Activated CD8-positive, alpha-beta memory T cell treated with anti-CD3 and anti-CD28 coated beads for 4 hours (primary cell): ENCODE measurements at places on chromosomes 1 and 21.
A peak's percentile ranks its signal among the peaks of the same experiment; 100 is the strongest.

- DNase-seq = no peak
These were observed 24.2 kb downstream of the PADI3 start for GRCh38 chr1:17273096-17273495.

- no peak for DNase-seq
These were observed 76.0 kb downstream of the GFI1 start for GRCh38 chr1:92410706-92411105.

- DNase-seq = no peak
These were observed 338 bp upstream of the TOR1AIP1 start for GRCh38 chr1:179881642-179882252.

GRCh38 chr21:33058957-33059356, 11.0 kb upstream of the OLIG1 start:
- no peak for DNase-seq

DNA sequence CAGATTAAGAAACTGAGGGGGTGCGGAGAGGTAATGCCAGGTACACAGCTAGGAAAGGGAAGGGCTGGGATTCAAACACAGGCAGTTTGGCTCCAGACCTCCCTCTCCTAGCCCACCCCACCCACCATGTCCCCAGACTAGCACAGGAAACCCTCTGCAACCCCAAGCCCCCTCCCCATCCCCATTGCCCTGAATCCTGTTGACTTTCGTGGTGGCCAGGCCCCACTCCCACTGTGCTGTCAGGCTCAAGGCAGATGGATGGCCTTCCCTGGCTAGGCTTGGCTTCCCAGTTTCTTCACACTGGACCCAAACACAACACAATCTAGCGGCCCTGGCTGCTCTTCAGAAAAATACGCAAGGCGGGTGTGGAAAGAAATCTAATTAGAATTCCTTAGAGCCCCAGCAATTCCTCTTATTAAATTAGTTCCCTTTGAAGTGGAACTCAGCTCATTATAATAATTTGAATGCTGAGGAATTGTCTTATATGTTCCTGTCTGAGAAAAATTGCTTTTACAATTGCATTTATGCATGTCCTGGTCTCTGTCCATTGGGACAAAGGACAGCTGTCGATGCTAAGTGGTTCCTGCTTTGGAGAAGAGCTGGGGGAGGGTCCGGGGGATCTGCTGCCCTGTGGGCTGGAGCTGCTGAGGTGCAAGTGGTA, 97.4 kb downstream of the SYF2 start:
- DNase-seq = no peak

GRCh38 chr1:175174309-175175102, 18.1 kb downstream of the KIAA0040 start:
- DNase-seq = no peak

DNA sequence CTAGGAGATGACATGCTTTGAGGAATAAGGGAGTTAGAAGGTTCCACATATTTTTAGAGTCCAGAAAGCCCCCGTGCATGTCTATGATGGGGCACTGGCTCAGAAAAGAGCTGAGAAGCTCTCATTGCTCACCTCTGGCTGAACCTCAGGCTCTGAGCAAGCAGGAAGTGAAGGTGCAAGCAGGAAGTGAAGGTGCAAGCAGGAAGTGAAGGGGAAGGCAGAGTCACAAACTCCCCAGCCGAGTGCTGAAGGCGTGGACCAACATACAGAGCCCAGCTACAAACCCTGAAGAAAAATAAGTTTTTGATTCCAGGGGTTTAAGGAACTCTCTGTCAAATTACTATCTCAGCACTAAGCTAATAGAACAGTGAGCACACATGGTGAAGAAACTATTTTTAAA, 7.0 kb downstream of the KRTAP10-8 start:
- peak; percentile 30 for DNase-seq

GRCh38 chr1:173489149-173489600, 12.0 kb downstream of the PRDX6 start:
- no peak for DNase-seq

DNA sequence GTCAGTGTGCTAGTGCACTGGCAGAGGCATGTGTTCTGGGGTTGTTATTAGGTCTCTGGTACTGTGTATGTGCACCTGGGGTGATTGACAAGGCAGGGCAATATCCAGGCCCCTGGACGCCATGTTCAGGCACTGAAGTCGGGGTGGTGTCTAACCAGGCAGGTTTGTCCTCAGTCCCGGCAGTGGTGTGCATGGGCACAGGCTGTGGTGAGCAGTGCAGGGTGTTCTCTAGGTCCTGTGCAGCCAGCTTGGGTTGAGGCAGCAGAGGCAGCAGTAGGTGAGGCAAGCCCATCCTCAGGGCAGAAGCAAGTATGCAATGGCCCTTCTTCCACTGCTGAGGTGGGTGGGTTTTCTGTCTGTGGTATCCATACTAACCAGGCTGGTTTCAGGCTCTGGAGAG, 252.3 kb upstream of the LRRC7 start:
- no peak for DNase-seq

- DNase-seq = no peak
These were observed 65.4 kb downstream of the ABCA4 start for GRCh38 chr1:94055459-94056122.

GRCh38 chr1:203932556-203932955, 71.2 kb downstream of the SNRPE start:
- DNase-seq = no peak

- DNase-seq = no peak
These were observed 105.3 kb upstream of the CLDN14 start for GRCh38 chr21:36584980-36585940.

DNA sequence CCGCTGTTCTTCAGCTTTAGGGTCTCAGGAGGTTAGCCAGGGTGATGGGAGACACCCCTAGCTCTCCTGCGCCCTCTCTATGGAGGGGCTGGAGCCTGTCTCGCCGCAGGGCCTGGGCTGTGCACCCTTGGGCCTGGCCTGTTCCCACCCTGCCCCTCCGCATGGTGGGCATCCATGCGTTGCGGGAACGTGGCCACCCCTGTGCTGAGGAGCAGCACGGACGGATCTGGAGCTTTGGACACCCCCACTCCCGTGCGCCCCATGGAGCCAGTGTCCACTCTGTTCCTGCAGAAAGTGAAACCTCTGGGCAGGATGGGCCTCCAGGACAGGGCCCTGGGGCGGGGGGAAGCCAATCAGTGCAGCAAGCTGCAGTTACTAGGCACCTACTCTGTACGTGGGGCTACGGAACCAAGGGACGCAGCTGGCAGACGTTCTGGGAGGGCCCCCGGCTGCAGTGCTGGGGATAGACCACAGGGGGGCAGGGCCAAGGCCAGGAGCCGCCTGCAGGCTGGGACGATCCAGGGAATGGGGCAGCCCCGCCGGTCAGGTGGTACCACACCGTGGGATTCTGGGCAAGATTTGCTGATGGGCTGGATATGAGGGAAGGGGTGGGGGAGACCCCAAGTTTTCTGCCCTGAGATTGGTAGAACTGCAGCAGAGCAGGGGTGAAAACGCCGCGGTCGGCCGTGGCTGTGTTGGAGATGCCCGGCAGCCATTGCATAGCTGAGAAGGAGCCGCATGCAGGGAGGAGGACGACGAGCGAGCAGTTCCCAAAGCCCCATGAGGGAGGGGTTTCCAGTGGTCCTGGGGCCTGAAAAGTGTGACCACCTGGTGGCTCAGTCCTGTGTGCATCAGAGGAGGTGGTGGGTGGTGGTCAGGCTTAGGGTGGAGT, 43.3 kb downstream of the TP73 start:
- DNase-seq = no peak

DNA sequence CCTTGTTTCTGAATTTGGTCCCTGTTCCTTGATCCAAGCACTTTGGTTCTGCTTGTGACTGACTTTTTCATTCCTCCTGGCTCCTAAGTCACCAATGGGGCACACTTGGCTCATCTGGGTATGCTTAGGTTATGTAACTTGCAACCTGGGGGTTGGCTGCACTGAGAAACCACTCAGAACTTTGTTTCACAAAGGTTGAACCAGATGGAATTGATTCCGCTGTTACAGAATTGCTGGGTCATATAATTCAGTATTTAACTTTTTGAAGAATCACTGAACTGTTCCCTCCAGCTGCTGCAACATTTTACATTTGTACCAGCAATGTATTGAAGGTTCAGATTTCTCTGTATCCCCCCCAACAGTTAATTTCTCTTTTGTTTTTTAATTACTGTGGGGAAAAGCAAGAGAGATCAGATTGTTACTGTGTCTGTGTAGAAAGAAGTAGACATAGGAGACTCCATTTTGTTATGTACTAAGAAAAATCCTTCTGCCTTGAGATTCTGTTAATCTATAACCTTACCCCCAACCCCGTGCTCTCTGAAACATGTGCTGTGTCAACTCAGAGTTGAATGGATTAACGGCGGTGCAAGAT, 9.6 kb upstream of the NVL start:
- no peak for DNase-seq

DNA sequence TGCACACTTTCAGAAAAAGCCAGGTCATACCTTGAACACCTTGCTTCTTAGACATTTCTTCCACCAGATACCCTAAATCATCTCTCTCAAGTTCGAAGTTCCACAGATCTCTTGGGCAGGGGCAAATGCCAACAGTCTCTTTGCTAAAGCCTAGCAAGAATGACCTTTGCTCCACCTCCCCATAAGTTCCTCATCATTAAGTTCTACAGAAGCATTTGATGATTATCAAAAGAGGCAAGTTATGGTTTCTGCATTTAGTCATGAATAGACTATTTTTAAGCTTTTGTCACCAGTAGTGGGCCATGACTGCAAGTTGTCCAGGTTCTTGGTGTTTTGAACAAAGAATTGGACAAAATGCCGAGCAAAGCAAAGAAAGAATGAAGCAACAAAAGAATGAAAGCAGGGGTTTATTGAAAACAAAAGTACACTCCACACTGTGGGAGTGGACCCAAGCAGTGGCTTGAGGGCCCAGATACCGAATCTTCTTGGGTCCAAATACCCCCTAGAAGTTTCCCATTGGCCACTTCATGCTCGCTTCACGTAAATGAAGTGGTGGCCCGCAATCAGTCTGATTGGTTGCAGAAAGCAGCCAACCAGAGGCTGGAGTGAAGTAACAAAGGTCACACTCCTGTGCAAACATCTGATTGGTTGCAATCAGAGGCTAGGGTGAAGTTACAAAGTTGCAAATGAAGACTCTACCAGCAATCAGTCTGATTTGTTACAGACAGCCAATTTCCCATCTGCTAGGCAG, 9.8 kb upstream of the EGLN1 start:
- DNase-seq = no peak

GRCh38 chr1:83822208-83822607, 176.7 kb downstream of the TTLL7 start:
- no peak for DNase-seq

DNA sequence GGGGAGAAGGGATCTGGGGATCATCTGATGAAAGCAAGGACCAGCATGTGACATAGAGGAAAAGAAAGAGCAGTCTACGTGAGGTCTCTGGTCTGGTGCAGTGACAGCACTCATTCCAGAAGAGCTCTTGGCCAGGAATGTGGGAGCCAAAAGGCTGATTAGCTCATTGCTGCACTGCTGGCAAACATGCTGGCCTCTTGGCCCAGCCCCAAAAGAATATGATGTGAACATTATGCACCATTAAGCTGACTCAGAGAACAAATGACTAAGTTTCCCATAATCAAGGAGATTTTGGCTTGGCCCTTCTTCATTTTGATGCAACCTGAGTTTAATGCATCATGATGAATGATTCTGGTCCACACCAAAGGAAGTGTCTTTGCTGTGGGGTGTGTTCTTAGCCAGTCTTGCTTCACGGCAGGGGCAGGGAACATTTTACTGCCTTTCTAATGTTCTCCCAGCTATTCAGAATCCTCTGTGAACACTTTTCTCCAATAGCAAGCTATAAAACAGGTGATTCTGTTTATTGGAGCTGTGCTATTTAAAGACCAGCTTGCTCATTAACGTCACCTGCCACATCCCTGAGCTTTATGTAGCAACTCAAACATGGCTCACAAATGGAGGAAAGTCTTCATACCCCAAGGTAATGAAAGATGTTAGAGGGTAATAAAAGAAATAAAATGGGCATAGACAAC, 55.1 kb downstream of the PCBP3 start:
- no peak for DNase-seq

GRCh38 chr1:50644447-50645105, 221.3 kb upstream of the DMRTA2 start:
- no peak for DNase-seq

- no peak for DNase-seq
These were observed 38.7 kb downstream of the GJA5 start for GRCh38 chr1:147721716-147722115.

DNA sequence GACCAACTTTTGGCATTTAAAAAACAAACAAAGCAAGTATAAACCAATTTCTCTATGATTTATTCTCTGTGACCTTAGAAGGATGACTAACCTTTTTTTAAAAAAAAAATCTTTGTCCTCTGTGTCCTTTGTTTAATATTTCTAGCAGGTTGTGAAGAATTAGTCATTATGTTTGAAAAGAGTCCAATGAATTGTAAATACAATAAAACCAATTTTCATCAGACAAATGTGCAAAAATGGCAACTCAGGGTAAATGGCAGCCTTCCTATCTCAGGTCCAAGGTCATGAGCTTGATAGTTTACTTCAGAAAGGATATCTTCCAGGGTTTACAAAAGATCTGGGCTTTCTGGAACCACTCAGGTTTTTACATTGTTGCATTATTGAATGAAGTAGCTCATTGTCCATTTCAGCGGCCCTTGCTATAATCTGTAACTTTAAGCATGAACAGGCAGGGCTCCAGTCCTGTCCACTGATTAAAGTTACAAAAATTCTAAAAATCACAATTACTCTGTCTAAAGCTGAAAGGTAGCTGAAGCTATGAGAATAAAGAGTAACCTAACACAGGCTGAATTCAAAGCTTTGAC, 11.7 kb upstream of the MAP3K21 start:
- DNase-seq = no peak

GRCh38 chr1:113247782-113248181, 142.5 kb upstream of the MAGI3 start:
- no peak for DNase-seq

- no peak for DNase-seq
These were observed 1.5 kb downstream of the ATP8B2 start for GRCh38 chr1:154326546-154327465.

GRCh38 chr1:31668303-31668883, 23.7 kb upstream of the PEF1 start:
- DNase-seq = no peak

GRCh38 chr1:160492617-160493016, 30.4 kb downstream of the SLAMF6 start:
- DNase-seq = no peak

GRCh38 chr1:223140611-223141405, 2.2 kb downstream of the TLR5 start:
- no peak for DNase-seq

DNA sequence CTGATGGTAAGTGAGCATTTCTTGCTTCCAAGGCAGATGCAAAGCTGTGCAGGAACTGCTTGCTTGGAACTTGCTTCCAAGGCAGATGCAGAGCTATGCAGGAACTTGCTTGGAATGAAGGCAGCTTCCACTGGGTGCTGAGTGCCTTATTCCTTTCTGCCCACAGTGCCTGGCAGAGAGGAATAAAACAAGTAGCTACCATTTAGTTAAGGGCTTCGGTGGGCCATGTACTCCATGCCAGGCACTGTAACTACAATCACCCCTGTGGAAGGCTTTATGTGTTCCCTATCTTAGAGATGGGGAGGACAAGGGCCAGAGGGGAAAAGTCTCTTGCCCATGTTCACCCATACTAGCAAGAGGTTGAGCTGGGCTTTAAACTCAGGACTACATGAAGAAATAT, 8.3 kb downstream of the MROH7 start:
- DNase-seq = no peak
